ENCODE measurements at places on chromosomes 13 and 19.

GRCh38 chr13:25169356-25169755, 2.7 kb downstream of the AMER2 start:
- no peak for DNase-seq

GRCh38 chr13:112062072-112062567, 4.8 kb upstream of the SOX1 start:
- no peak for DNase-seq

DNA sequence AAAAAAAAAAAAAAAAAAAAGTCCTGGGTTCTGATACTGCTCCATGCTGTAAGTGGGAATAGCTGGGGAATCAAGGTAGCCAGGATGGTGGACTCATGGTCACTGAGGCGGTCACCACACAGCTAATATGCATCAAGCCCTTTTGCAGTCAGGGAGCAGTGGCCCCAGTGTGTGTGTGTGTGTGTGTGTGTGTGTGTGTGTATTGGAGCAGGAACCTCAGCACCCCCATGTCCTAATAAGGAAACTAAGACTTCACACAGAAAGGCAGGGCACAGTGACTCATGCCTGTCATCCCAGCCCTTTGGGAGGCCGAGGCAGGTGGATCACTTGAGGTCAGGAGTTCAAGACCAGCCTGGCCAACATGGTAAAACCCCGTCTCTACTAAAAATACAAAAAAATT, 12.0 kb downstream of the B3GNT3 start:
- DNase-seq = no peak

GRCh38 chr13:46594374-46595078, 41.6 kb downstream of the LRCH1 start:
- no peak for DNase-seq

DNA sequence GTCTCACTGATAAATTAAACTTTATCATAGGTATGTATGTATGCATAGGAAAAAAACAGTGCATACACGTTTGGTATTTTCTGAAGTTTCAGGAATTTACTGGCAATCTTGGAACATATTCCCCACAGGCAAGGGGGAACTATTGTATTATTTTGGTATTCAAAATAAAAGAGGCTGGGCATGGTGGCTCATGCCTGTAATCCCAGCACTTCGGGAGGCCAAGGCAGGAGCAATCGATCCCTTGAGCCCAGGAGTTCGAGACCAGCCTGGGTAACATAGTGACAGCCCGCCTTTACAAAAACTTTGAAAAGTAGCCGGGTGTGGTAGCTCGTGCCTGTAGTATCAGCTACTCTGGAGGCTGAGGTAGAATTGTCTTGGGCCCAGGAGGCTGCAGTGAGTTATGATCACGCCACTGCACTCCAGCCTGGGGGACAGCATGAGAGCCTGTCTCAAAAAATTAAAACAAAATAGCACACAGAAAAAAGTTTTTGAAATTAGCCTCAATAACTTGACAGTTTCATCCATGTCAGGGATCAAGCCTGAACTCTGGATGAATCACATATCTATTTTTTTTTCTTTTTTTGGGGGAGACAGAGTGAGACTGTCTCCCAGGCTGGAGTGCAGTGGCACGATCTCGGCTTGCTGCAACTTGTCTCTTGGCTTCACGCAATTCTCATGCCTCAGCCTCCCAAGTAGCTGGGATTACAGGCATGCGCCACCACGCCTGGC, 29.1 kb upstream of the HOMER3 start:
- DNase-seq = no peak

DNA sequence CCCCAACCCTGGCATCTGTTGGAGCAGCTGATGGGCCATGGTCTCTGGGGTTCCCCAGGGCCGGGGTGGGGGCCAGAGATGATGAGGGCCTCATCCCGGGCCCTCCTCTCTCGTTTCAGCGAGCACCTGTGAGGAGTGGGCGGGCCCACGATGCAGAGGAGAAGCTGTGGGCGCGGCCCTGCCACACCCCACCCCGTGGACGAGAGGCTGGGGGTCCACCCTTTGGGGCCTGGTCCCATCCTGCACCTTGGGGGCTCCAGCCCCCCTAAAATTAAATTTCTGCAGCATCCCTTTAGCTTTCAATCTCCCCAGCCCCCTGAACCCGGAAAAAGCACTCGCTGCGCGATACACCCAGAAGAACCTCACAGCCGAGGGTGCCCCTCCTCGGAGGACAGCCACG, 5.6 kb downstream of the HMG20B start:
- no peak for DNase-seq

DNA sequence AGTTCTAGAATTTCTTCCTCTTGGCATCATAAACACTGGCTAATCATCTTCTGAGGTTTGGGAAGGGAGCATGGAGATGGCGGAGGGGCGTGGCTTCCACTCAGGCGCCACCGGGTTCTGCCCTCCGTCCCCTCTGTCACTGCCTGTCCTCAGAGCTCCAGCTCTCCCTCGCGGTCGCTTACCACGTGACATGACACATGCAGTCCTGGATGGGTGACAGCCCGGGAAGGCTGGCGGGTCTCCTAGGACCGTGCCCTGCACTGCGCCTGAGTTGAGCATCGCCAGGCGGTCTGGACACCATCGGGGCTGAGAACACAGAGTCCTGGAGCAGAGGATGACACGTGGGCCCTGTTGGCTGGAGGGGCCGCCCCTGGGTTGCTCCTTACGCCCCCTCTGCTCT, 123.3 kb downstream of the RAB20 start:
- no peak for DNase-seq

- peak; percentile 48 for DNase-seq
These were observed 1.9 kb downstream of the CNN2 start for GRCh38 chr19:1028062-1028926.

GRCh38 chr13:27522847-27523246, 72.5 kb upstream of the MTIF3 start:
- DNase-seq = no peak

- DNase-seq = no peak
These were observed 2463.1 kb downstream of the PCDH9 start for GRCh38 chr13:64767054-64767453.

DNA sequence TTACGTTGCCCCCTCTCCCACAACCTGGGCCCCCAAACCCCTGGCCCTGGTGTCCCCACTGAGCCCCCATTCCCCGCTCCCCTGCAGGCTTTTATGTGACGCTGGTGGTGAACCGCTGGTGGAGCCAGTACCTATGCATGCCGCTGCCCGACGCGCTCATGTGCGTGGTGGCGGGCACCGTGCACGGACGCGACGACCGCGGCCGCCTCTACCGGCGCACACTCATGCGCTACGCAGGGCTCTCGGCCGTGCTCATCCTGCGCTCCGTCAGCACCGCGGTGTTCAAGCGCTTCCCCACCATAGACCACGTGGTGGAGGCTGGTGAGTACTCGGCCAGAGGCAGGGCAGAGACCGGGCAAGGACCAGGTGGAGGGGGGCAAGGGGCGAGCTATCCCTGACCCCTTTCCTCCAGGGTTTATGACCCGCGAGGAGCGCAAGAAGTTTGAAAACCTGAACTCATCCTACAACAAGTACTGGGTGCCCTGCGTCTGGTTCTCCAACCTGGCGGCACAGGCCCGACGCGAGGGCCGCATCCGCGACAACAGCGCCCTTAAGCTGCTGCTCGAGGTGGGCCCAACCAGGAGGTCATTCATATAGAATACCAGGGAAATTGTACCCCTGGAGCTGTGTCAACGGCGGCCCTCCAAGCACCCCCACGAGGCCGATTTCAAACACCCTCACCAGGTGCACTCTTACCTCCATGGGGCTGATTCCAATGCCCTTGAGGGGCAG, 3.0 kb downstream of the BEST2 start:
- DNase-seq = no peak

GRCh38 chr13:73055813-73056564, 2.8 kb upstream of the KLF5 start:
- DNase-seq = no peak

DNA sequence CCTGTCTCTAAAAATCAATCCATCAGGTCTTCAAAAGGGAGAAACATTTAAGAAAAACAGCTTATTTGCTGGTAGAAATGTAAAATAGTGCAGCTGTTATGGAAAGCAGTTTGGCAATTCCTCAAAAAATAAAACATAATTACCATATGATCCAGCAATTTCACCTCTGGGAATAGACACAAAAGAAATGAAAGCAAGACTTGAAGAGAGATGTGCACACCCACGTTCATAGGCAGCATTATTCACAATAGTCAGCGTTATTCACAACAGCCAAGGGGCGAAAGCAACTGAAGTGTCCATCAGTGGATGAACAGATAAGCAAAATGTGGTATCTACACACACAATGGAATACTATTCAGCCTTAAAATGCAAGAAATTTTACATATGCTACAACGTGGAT, 45.1 kb upstream of the DOCK9 start:
- no peak for DNase-seq

DNA sequence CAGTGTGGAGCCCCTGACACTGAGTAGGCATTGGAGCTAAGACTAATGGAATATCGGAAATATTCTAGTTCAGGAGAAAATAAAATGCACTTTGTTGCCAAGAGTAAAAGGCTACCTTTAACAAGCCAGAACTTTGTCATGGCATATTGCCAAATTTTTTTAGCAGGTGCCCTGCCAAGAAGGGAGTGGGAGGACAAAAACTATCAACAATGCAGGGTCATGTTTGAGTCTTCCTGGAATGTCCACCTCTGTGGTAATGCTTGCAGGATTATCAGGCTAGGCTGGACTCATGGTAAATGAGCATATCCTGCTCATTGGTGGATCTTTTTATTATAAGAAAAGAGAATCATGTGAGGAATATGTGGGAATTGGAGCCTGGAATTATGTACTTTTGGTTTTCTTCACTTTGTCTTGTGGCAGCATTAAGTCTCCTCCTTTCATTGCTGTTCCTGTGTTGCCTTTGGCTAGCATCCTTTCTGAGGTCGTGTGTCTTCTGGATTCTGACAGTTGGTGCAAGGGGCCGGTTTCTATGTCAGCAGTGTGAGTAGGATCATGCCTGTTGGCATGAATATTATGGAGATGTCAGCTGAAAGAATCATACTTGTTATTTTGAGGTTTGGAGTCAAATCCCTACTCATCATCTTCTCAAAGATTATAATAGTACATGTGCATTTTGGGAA, 122.9 kb upstream of the SPRY2 start:
- no peak for DNase-seq

DNA sequence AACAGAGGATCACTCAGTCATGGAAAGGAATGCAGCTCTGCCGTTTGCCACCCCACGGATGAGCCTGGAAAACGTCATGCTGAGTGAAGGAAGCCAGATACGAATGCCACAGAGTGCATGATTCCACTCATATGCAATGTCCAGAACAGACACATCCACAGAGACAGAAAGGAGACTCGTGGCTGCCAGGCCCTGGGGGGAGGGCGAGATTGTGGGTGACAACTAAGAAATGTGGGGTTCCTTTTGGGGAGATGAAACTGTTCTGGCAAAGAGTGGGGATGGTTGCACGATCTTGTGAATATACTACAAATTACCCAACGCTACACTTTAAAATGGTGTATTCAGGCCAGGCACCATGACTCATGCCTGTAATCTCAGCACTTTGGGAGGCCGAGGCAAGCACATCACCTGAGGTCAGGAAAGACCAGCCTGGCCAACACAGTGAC, 27.2 kb upstream of the NAPA start:
- no peak for DNase-seq

- DNase-seq = no peak
These were observed 39.6 kb upstream of the CD33 start for GRCh38 chr19:51185069-51185867.

DNA sequence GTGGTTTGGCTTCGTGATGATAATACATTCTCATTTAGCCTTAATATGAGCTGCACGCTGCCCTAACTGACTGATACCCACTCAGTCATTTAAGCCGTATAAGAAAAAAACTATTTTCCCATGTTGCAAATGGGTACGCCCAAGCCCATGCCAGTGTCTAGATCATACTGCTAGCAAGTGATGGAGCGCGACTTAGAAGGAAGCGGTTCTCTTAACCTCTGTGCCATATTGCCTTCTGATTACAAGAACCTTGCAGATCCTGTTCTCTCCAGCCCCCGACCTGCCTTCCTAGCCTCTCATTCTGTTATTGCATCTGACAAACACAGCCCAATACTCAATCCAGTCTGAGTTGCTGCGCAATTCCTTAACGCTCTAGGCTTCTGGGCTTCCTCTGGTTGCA, 603 bp downstream of the GPALPP1 start:
- no peak for DNase-seq

DNA sequence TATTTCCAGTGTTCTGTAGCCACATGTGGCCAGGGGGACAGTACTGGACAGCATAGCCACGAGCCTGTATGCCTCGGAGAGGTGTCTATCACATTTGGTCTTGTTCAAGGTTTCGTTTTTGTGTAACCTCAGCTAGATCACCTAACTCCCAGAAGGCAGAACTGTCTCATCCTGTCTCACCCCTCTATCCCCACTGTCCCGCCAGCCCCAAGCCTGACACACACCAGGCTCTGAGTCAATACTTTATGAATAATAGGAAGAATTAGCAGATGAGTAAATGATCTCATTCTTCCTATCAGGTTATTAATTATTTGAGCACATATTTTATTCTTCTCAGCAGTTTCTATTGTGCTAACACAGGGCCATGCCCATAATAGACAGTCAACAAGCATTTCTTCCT, 132.2 kb downstream of the NUFIP1 start:
- DNase-seq = no peak

DNA sequence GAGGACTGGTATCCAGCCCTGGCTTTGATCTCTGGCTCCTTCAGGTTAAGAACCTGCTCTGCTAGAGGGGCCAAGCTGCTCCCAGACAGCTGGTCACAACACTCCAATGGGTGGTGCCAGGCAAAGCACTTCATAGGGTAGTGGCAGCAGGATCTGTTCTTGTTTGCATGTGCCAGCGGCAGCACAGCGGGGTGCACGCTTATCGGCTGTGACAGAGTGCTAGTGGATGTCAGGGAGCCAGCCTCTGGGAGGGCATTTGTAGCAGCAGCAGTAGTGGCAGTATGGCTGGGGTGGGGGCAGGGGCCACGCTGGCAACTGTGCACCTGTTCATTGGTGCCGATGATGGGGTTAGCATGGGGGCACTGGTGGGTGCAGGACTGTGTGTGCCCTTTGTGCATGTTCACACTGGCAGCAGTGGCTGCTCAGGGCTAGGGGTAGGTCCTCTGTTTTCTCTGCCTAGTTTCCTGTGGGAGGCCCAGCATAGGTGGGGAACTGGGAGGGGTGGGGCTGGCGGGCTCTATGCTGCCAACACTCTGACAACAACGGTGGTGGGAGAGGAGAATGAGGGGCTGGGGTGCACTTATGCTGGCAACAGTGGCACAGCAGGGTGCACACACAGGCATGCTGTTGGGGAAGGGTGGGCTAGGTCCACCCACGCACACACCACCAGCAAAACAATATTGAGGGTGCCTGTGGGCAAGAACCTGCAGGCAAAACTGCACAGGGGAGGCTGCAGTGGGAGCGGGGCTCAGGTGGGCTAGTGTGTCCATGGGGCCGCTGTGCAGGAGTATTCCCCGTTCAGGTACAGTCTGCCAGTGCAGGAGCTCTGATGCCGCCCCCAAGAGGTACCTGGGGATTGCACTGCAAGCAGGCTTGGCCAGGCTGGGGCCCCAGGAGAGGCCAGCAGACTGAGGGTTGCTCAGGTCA, 19.3 kb downstream of the AP1M1 start:
- DNase-seq = no peak

- no peak for DNase-seq
These were observed 6.2 kb downstream of the SARS2 start for GRCh38 chr19:38924388-38924787.

- no peak for DNase-seq
These were observed 20.4 kb downstream of the TLE6 start for GRCh38 chr19:2997720-2998119.
